ENCODE measurements at places on chromosomes 5 and 9.
A peak's percentile ranks its signal among the peaks of the same experiment; 100 is the strongest.

DNA sequence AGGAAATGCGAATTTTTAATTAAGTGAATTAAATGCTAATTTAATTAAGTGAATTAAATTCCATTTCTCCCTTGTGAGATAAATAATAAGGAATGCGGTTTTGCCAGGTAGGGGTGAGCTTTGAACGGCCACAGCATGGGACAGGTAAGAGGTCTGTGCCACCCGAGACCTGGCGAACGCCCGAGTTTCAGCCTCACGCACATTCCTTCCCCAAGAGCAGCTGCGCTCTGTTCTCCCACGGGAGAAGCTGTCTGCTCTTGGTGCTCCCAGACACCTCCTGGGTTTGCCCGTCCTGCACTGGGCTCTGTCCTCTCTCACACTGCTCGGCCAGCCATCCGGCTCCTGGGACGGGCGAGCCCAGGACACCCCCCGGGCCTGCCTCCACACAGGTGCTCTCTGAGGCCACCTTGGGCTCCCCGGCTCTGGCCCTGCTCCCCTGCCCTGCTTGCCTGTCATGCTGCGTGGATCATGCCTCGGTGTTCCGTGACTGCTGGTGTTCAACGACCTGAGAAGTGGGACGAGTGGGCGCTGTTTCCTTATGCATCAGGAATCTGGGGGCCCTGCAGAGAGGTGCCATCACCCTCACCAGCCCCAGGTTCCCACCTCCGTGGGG, 13.7 kb upstream of the CAMSAP1 start:
- no peak for ATAC-seq

- no peak for ATAC-seq
Measured at GRCh38 chr5:33857037-33857436, 34.8 kb downstream of the ADAMTS12 start.

DNA sequence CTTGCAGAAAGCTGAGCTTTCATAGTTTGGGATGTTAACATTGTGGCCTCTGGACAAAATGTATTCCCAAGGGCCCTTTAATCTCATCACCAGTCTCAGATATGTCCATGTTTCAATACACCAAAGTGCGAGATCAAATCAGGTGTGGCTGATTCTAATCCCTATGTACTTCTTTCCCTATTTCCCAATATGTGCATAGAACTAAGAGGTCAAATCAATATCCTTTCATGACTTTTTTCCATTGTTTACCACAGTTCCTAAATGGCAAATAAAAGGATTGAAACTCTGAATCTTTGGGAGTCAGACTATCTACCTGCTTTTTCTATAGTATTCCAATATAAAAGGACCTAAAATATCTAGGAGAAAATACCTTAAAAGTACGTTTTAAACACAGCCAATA, 105.0 kb downstream of the FBXO38 start:
- ATAC-seq: no peak

DNA sequence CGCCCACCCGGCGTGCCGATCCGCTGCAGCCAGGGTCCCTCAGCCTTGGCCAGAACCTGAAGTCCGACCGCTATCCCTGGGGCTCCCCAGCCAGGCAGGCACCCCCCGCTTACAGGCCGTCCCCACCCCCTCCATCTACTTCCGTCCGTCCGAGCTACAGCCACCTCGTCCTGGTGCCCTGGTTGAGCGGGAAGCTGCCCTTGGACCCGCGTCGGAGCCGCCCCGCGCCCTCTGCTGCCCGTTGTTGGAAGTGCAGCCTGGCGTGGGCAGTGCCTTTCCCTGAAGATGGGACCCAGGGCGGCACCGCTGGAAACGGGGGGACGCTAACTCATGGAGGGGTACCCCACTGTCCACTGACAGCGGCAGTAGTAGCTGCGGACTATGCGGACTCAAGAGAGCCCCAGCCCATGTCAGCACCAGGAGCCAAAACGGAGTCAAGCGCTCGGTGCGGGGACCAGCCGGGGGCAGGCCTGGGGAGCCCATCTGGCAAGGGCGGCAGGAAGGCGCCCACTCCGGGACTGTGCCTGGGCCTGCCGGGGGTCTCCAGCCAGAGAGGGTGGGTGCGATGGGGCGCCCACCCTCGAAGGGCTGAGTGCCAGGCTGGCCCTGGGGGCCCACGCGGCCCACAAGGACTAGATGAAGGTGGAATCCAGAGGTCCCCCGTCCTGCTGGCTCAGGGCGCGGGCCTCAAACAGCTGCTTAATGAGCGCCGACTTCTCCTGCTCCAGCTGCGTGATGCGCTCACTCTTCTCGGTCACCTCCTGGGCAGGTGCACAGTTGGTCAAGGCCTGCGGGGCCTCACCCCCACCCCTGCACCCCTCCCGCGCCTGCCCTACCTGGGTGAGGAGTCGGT, 6.1 kb downstream of the SAPCD2 start:
- peak; percentile 34 for ATAC-seq

DNA sequence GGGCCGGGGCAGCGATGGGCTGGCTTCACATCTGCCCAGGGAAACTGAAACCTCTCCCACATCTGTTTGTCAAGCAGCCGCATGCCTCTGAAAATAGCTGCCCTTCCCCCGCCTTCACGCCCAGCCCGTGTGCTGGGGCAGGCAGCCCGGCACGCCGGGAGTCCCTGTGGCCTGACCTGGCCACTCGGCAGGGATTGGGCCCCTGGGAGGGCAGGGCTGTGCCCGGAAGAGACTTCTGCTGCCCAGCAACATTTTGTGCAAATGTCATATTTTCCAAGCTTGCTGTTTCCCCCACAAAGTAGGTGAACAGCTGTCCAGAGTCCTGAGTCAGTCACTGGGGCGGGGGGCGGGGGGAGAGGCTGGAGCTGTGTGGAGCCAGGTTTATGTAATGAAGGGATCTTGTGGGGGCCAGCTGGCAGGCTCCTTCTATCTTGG, 8.2 kb downstream of the COL27A1 start:
- ATAC-seq: no peak

All from activated CD4-positive, CD25-positive, alpha-beta regulatory T cell treated with anti-CD3 and anti-CD28 coated beads, Interleukin-2, amount 50 U/mL, for 24 hours (primary cell).